Bone marrow (tissue), 2 donors: ENCODE measurements at places on chromosomes 16 and 17.

DNA sequence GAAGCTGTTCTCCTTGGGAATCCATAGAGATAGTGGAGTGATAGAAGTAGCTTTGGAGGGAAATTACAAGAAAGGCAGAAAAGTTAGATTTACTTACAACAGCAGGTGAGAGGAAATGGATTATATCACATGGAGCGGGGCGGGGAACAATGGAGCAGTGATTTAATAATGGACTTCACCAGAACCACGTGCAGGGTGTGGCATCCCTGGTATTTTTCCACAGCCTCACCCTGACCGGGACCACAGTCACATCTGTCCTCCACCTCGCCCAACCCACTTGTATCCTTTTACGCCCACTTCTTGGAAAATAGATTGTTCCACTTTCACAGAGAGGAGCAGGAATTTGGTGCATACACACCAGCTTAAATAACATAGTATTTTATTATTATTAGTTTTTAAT lies 15.9 kb upstream of the CYB5B start:
- no peak for DNase-seq

DNA sequence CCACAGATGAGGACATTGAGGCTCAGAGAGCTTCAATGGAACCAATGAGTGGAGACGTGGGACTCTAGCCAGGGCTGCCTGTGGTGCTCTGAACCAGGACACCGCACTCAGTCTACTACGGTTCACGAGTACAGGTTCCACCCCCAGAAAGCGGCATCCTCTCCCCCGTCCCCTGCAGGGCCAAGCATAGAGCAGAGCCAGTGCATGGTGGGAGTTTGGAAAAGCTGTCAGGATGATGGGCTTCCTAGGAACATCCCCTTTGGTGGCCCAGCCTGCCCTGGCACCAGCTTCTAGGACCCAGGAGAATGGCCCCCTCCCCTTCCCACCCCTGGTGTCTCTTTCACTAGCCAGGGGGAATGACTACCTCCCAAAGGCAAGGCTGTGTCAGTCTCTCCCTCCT lies 8.4 kb downstream of the ZNF319 start:
- DNase-seq = no peak

- DNase-seq = no peak
These were observed 371.5 kb downstream of the SEC14L1 start for GRCh38 chr17:77512062-77512946.

- no peak for DNase-seq
These were observed 7.1 kb upstream of the PIEZO1 start for GRCh38 chr16:88792078-88792550.

DNA sequence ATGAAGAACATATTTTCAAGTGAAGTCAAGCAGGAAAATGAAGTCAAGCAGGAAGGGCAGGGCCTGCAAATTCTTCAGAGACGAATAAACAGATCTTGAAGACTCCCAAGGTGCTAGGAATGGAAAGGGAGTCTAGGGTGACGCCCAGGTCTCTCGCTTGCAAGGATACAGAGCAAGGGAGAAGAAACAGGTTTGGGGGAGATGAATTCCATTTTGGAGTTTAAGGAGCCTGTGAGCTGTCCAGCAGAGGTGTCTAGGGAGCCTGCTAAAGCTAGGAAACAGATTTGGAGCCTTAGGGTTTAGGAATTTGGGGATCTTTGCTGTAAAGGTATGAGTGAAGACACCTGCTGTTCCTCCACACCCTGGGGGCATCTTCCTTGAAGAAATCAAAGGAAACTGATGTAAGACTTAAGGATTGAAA lies 2.0 kb upstream of the UNKL start:
- DNase-seq = no peak

GRCh38 chr17:4540224-4540651 lies 14.9 kb downstream of the MYBBP1A start:
- DNase-seq = no peak

GRCh38 chr16:50153596-50154419 lies 702 bp downstream of the TENT4B start:
- no peak for DNase-seq

- no peak for DNase-seq
These were observed 166.7 kb downstream of the XYLT1 start for GRCh38 chr16:17304106-17304490.

DNA sequence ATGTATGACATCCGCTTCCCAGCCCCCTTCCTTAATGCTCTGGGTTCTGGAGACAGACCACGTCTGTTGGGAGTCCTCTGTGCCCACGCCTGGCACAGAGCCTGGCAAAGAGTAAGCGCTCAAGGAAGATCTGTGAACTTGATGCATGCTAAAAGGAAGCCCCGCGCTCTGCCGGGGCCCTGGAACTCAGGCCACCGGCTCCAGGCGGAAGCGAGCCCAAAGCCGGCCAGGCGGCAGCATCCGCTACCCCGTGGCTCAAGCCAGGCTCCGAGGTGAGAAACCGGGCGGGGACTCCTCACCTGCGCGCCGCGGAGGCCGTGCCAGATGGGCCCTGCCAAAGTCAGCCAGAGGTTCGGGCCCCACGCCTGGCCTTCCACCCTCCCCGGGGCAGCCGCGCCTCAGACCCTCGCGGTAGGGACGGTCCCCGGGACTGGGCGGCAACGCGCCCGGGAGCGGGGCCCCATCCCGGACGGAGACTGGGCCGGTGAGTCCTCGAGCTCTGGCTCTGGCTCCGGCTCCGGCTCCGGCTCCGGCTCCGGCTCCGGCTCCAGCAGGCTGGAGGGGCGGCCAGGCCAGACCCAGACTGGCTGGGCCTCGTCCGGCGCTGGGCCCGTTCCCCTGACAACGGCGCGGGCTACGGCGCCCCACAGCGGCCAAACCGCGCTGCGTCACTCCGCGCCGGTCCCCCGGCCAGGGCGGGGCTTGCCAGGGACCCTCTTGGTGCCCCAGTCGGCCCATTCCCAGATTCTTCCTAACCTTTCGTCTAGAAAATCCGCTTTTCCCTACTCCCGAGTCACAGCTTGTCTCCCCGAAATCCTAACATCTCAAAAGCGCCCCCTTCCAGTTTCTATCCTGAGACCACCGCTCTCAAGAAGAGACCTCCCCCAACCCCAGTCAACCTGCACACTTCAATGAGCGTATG lies at the start of gene ZDHHC1:
TSS of gene ZDHHC1 (minus strand) at position 606 of the 922 bp plus-strand sequence. CDS start 8,702 bp downstream, outside the sequence.
- DNase-seq = peak; percentile 39

GRCh38 chr16:642189-643049 lies 791 bp downstream of the MCRIP2 start:
- DNase-seq = peak; percentile 24

DNA sequence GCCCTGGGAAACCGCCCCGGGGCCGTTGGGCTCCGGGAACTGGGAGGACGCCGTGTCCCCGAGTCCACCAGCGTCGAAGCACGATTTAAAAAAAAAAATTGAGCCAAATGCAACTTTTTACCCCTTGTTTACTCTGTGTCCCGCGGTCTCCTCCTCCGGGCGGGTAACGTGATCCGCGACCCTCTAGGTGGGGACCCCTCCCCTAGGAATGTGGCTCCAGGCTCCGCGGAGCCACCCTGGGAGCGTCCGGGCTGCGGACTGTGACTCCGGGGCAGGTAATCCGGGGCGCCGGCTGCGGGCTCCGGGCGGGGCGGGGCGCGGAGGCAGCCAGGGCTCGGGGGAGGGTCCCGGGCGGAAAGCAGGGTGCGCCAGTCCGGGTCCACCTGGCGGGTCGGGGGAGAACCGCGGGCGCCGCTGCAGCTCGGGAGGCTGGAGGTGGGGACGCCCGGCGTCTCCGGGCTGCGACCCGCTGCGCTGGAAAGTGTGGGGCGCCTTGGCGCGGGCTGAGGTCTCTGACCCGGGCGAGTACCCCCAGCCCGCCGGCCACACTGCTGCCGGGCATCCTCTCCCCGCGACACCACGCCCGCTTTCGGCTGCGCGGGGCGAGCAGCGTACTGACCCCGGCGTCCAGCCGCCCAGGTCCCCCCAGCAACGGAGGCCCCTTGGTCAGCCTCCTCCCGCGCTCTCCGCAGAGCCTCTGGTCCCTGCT lies 852 bp upstream of the HELZ start:
- DNase-seq = no peak

DNA sequence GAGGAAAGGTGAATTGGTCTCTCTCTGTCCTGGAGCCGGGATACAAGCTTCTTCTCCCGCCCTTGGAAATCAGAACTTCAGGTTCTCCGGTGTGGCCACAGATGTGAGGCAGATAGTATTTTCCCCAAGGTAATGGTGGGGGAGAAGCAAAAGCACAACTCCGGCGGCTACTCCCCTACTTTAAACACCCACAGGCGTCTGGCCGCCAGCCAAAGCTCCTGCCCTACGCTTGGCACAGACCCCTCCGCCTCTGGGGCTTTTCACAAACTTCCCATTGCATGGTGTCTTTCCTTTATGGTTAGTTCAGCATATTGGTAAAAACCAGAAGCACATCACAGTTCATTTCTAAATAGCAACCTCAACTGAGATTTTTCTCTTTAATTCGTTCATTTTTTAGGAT lies 39.4 kb upstream of the B4GALNT2 start:
- DNase-seq = no peak

DNA sequence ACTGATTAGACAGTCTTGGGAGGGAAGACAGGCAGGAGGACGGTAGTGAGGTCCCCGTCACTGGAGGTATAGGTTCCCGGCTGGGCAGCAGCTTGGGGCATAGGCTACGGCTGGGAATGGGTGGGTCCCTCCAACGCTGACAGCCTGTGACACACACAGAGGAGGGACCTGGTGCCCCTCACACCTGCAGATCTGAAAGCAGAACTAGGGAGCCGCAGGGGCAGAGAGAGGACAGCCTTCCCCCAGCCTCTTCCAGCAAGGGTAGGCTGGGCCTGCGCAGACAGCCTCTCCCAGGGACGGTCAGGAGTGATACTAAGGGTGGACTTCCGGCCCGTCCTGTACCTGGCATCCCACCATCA lies 2.0 kb downstream of the P2RX1 start:
- peak; percentile 35 for DNase-seq

- DNase-seq = no peak
These were observed 7.2 kb downstream of the SMTNL2 start for GRCh38 chr17:4591529-4591928.

DNA sequence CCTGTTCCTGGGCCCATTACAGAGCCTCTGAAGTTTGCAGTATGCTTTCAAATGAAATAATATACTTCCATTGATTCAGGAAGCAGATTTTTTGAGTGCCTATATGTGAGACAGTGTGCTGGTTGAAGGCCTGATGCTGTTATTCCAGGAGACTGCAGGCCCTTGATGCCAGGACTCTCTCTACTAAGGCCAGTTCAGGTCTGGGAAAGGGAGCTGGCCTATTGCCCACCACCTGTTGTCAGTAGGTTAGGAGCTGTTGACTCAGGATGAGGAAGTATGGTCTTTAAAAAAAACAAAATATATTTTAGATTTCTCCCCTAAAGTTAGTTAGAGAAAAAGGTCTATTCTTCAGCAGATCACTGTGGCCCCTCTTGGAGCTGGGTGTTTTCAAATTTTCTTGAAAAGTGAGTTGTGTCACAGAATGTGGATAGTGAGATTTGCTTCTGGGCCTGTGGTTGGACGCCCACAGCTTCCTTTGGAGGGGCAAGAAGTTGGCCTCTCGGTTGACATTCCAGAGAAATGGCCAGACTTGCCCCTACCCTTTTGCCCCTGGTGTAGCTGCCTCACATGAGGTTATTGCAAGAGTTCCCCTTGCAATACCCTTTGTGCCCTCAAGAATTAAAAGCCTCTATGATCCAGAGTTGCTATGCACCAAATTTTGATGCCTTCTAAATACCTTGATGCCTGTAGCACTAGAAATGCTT lies 7.9 kb downstream of the ESRP2 start:
- no peak for DNase-seq

DNA sequence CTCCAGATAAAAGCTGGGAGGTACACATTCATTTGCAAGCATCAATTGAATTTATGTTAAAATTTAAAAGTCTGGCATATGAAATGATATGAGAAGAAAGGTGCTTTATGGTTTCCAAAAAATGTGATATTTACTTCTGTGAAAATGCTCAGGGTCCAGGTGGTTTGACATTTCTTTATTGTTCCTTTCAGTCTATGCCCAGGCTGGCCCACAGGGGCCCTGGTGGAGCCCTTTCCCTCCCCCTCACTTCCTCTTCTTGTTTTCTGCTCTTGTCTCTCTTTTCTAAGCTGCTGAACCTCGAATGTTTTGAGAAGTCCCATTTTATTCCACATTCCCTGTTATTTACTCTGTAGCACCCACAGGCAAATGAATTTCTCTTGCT lies 127.8 kb downstream of the HS3ST3B1 start:
- no peak for DNase-seq

DNA sequence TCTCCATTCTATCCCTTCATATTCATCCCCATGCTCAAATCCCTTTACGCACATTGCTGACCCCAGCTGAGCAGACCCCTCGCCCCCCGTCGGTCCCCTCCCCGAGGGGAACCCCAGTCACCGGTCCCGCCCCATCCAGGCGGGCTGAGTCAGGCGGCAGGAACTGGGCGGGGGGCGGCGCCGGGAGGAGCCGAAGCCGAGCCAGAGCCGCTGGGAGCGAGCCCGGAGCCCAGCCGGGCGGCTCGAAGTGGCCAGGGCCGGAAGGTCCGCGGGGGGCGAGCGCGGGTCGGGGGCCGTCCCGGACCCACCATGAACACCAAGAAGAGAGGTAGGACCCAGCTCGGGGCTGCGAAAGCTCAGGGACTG lies 8.6 kb downstream of the RIPOR1 start:
- peak; percentile 42 for DNase-seq

- no peak for DNase-seq
These were observed 45.6 kb downstream of the RMI2 start for GRCh38 chr16:11390573-11391495.

DNA sequence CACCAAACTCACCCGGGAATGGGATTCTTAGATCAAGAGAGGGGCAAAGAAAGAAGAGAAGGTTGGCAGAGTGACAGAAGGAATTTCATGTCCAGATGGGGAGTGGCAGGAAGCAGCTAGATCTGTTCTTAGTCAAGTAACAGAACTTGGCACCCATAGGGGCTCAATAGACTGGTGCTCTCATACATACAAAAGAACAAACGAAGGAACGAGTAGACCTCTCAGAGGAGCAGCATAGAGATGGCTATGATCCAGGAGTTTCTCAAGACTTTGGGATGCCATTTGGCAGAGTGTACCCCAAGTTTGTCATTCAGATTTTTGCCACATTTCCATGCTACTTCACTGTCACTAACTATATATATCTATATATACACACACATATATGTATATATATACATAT lies 47.9 kb downstream of the GINS3 start:
- no peak for DNase-seq
